GM12878 (cell line): ENCODE measurements at places on chromosomes 3 and 15. TPM values are rescaled to one million over a fixed set of nuclear protein-coding genes. Genes with fewer than 3 reads are reported as not detected.

- H3K36me3 ChIP-seq: no peaks in the 10 kb centered on the region
- no peak overlapping the region for H3K27ac ChIP-seq
- no peak for DNase-seq
- no peaks in the 10 kb centered on the region for H3K27me3 ChIP-seq
- H3K4me3 ChIP-seq: no peak overlapping the region
These were observed 137.9 kb upstream of the TP63 start for GRCh38 chr3:189493271-189493670.

Gene TRH
- total RNA-seq: not detected in 2 replicates

GRCh38 chr15:88243895-88244787 is 12.4 kb downstream of the NTRK3 start:
- H3K4me1 ChIP-seq: no peaks in the 10 kb centered on the region
- H3K27me3 ChIP-seq: no peaks in the 10 kb centered on the region
- no peak overlapping the region for H3K4me3 ChIP-seq
- no peak for DNase-seq

GRCh38 chr15:40567111-40567510 is 2.0 kb upstream of the RPUSD2 start:
- H3K36me3 ChIP-seq: peaks cover 7% of the 10 kb centered on the region; the same call in 1 of the 2 replicates
- H3K4me3 ChIP-seq: no peak overlapping the region
- H3K27ac ChIP-seq: no peak overlapping the region
- no peaks in the 10 kb centered on the region for H3K27me3 ChIP-seq
- peaks cover 14% of the 10 kb centered on the region for H3K4me1 ChIP-seq

DNA sequence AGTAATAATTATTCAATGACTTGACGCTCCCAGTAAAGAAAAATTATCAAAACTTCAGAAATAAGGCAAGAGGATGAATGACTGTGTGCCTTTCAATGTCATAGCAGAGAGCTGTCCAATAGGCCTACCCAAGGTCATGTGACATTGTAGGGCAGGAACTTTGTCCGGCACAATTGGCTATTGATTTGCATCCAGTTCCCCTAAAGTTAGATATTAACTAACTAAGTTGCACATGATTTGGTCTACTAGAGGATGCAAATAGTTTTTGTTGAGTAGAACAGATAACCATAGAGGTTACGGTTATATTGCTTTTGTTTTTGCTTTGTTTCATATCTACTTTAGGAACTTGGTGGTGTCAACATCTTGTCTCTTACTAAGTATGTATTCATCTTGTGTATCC is 127.9 kb upstream of the PFN2 start:
- no peaks in the 10 kb centered on the region for H3K36me3 ChIP-seq
- H3K27ac ChIP-seq: no peak overlapping the region
- no peaks in the 10 kb centered on the region for H3K27me3 ChIP-seq
- H3K4me1 ChIP-seq: peaks cover 24% of the 10 kb centered on the region

Gene FAH
- total RNA-seq: 61.5 and 67.4 TPM in 2 replicates

DNA sequence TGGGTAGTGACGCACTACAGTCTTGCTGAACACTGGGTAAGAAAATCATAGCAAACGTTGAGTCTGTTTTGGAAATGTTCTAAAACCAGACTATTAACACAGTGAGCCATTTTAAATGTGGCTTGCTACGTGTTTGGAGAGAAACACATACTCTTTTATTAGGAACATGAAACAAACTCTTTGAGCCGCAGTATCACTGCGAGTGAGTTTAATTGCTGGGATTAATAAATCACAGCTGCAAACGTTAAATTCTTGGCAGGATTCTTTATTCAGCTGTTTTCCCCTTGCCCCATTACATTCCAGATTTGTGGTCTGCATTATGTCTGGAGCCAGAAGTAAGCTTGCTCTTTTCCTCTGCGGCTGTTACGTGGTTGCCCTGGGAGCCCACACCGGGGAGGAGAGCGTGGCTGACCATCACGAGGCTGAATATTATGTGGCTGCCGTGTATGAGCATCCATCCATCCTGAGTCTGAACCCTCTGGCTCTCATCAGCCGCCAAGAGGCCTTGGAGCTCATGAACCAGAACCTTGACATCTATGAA is 33.6 kb downstream of the BTD start:
- no peaks in the 10 kb centered on the region for H3K27me3 ChIP-seq
- peaks cover 44% of the 10 kb centered on the region for H3K4me1 ChIP-seq
- no peak for DNase-seq
- no peaks in the 10 kb centered on the region for H3K36me3 ChIP-seq
- H3K4me3 ChIP-seq: no peak overlapping the region

Gene MESP1
- total RNA-seq: 0.27 and 1.1 TPM in 2 replicates
